ENCODE measurements at places on chromosomes 4 and X. TPM values are rescaled to one million over a fixed set of nuclear protein-coding genes. Genes with fewer than 3 reads are reported as not detected.

Gene CFP
- total RNA-seq: 0.91 TPM

- no peak overlapping the region for H3K4me3 ChIP-seq
- H3K27ac ChIP-seq: no peak overlapping the region
- DNase-seq: no peak
- no peaks in the 10 kb centered on the region for H3K27me3 ChIP-seq
- H3K36me3 ChIP-seq: peaks cover 38% of the 10 kb centered on the region
- no peaks in the 10 kb centered on the region for H3K4me1 ChIP-seq
Observed at GRCh38 chr4:165088366-165088765, 24.3 kb downstream of the TMEM192 start.

Gene GPRASP2
- total RNA-seq: 34.8 TPM

DNA sequence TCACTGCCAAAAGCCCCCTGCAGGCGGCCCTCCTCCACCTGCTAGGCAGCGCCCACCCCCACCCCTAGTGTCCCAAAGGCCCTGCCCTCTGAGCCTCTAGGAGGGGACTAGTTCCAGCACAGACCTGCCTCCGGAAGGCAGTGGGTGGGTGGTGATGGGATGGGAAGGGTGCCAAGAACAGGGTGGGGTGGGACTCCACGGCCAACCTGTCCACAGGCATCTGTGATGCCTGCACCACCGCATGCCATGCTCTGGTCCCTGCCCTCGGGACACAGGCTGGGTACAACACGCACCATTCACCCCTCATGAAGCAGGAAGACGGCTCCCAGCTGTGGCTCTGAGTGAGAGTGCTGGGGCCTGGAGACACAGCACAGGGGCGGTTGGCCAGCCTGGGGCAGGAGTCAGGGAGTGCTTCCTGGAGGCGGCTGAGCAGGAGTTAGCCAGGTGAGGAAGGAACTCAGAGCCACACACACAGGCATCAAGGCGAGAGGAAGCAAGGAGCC, 243.1 kb upstream of the PSAPL1 start:
- H3K4me1 ChIP-seq: no peaks in the 10 kb centered on the region
- no peak for DNase-seq
- H3K27ac ChIP-seq: no peak overlapping the region
- no peak overlapping the region for H3K4me3 ChIP-seq

DNA sequence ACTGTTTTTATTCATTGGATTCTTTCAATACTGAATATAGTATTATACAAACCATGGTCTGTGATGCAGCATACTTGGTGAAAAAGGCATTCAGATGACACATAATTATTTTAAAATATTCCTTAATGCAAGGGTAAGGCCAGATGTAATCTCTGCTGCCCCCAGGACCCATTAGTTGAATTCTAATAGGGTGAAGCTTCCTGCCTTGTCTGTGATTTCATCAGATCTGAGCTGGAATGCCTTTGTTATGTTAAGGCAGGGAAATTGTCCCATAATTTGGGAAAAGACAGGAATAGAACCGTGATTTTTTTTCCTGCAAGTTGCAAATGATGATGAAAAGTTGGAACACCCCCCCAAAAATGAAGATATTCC, 26.1 kb downstream of the ZRSR2 start:
- no peak for DNase-seq
- no peak overlapping the region for H3K4me3 ChIP-seq
- no peak overlapping the region for H3K27ac ChIP-seq

DNA sequence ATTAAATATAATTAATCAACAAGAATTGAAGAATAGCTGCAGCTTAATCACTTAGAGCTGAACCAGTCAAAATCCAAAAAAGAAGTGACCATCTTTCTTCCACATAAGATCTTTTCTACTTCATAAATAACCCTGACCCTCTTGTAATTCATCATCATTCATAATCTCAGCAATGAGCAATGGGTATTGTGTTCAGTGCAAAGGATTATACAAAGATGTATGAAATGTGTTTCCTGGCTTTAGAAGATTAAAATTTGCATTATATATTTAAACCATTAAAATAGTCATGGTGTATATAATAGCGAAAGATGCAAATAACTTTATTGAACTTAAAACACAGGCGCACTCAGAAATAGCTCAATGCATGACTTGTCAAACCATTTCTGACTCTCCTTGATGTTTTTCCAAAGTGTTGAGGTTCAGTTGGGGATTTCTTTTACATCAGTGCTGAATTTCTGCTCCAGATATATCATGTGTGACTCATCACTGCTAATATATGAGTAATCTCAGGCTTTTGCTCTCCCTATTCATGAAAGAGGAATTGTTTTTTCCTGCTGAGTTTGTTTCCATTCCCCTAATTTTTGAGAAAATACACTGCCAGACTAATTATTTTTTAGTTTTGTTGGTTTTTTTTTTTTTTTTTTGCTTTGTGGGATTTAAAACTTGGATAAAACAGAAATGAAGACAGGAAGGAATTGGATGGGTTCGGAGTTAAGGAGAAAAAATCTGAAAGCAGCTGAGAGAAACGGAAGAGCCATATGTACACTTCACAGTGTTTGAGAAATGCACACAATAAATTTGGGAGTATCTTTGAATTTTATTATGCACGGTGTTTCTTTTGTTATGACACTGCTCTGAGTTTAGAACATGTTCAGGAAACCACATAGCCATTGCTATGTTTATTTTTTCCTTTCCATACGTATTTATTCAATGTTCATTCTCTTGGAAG, 290.1 kb upstream of the PCDH7 start:
- no peaks in the 10 kb centered on the region for H3K4me1 ChIP-seq
- H3K4me3 ChIP-seq: no peak overlapping the region
- no peak overlapping the region for H3K27ac ChIP-seq

DNA sequence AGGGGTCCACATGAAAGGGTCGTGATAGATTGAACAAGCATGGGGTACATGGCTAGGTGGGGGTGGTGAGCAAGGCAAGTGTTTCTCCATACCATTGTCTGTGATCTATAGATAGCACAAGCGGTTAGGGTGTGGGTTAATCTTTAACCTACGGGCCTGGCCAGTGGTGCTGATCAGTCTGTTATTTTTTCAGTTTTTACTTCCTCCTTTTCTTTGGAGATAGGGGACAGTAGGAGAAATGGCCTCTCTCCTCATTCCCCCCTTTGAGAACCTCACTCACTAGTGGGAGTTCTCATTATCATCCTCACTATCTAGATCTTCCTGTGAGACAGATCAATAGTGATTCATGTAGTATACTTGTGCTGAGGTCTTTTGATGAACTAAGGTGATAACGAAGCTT, 16.2 kb upstream of the GPKOW start:
- no peak overlapping the region for H3K27ac ChIP-seq
- H3K27me3 ChIP-seq: no peaks in the 10 kb centered on the region
- H3K4me3 ChIP-seq: no peak overlapping the region

DNA sequence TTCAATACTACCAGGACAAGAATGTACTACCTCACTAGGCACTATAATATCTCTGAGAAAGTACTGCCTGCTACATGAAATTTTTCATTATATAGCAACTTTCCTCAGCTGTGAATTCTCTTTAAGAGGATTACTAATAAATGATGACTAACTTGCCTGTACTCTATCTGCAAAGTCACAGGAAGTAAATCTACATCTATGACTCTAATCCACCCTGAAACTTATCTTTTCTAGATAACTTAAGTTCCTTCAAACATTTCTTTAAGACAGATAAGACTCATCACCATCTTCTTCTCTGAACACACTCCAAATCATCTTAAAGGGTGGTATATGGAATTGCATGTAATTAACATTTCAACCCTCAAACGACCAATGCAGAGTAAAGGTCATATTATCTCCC, 28.8 kb downstream of the RPS6KA3 start:
- no peaks in the 10 kb centered on the region for H3K27me3 ChIP-seq
- no peaks in the 10 kb centered on the region for H3K36me3 ChIP-seq
- H3K4me3 ChIP-seq: no peak overlapping the region
- no peaks in the 10 kb centered on the region for H3K4me1 ChIP-seq

Gene XAGE2
- total RNA-seq: not detected

DNA sequence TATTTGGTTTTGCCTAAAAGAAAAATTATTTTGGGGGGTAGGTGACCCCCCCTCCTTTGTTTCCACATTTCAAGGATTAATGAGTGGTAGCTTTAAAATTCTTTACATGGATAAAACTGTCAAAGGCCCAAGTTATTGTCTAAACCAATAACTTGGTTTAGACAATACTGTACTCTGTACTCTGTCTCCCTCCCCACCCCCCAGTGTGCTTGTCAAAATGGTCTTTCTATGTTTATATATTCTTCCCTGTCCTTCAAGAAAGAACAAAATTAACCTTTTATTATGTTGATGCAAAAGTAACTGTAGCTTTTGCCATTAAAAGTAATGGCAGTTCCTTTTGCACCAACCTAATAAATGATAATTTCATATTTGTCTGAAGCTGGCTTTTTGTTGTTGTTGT, 9.5 kb upstream of the RGN start:
- H3K4me3 ChIP-seq: no peak overlapping the region
- H3K27me3 ChIP-seq: peaks cover 7% of the 10 kb centered on the region
- H3K4me1 ChIP-seq: no peaks in the 10 kb centered on the region
- H3K27ac ChIP-seq: no peak overlapping the region
- no peaks in the 10 kb centered on the region for H3K36me3 ChIP-seq

DNA sequence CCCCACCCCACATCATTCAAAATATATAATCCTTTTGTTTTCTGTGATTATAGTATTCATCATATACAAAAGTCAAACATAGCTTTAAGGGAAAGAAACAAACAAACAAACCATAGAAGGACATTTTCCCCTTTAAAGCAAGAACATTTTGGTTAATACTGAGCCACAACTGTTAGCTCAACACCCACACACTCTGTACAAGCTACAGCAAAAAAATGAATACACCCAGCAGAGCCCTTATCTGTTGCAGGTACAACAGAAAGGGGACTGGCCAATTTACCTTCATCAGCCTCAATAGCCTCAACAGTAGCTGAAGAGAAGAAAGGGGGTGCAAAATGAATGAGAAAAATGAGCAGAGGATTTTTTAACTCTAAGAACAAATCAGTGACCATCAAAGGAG, 318.4 kb downstream of the PPP3CA start:
- no peak overlapping the region for H3K4me3 ChIP-seq
- no peaks in the 10 kb centered on the region for H3K4me1 ChIP-seq
- H3K27me3 ChIP-seq: no peaks in the 10 kb centered on the region
- DNase-seq: no peak

- no peaks in the 10 kb centered on the region for H3K36me3 ChIP-seq
- no peak overlapping the region for H3K4me3 ChIP-seq
- no peaks in the 10 kb centered on the region for H3K4me1 ChIP-seq
- no peak overlapping the region for H3K27ac ChIP-seq
Observed at GRCh38 chrX:146154191-146154590, 336.6 kb downstream of the SLITRK2 start.

Gene STK32B
- 0.33 TPM for total RNA-seq

All from adrenal gland (tissue), 19 donors.